ENCODE measurements at places on chromosomes 12 and 14.

DNA sequence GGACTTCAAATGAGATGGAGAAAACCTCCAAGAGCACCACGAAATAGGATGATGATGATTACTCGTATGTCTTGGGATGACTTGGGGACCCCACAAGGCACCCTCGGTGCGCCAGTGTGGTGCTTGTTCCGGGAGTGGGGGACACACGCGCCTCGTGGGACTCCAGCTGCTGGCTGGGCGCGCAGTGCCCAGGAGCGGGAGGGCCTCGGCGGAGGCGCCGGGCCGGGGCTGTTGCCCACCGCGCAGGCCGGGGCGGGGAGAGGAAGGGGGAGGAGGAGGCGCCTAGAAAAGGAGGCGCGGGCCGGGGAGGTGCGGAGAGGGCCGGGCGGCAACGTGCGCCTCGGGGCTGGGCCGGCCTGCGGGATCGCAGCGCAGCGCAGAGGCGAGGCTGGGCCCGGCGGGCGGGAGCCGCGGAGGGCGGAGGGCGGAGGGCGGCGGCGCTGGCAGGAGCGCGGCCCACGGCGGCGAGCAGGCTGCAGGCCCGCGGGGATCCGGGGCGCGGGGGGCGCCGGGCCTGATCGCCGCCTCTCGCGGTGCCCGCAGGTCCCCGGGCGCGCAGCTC is at the start of gene RFLNA:
TSS of gene RFLNA (plus strand) at position 314 of the 562 bp plus-strand sequence. CDS start 337 bp downstream, outside the sequence.
- no peak for DNase-seq

DNA sequence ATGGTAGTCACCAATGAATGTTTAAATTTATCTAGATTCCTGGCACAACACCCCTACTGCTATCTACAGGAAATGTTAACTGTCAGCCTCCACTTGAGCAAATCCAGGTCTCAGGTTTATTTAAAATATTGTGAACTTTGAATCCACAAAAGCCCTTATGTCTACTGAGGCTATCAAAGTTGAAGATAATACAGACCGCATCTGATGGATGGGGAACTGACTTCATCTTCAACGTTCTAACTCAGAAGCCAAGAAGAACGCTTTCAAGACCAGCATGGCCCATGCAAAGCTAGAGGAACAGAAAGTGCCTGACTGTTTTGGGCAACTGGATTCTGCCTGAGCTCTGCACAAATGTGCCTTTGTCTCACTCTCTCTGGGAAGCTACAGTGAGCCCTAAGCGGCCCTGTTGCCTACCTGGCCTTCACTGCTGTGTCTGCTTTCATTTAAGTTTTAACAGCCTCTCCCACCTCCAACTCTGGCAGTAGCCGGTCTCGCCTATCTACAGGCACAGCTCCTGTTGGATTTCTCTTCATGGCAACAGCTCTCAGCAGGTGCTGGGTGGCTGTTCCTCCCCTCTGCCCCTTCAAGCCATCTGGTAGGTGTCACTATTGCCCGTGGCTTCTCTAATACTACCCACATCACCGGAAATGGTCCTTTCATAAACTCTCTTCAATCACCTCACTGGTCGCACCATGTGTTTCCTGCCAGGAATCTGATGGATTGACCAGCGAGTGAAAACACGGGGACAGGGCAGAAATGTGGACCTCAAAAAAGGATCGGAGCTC is 112.1 kb upstream of the OVCH1 start:
- DNase-seq, result no peak

DNA sequence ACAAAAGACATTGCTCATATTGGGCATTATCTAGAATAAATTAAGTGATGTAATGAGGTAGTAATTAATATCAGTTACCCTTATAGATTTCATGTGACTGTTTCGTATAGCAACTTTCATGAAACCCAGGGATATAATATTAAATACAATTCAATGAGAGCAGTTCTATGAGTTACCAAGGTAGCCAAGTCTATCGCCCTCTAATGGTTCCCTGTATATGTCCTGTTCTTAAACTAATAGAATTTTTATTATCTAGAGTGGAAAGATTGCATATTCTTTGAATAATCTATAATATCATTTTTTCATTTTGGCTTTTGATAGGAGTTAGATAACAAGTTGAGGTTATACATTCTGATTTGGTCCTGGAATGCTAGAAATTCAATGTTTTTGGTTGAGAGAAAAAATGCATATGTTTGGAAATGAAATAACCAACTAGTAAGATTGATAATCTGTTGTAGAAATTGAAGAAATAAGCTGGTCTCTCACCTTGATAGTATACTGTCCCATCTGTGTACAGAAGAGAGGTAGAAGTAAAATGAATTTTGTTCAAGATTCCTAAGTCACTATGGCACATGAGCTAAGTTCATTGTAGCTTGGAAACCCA is 59.7 kb downstream of the SCFD1 start:
- DNase-seq, result no peak

DNA sequence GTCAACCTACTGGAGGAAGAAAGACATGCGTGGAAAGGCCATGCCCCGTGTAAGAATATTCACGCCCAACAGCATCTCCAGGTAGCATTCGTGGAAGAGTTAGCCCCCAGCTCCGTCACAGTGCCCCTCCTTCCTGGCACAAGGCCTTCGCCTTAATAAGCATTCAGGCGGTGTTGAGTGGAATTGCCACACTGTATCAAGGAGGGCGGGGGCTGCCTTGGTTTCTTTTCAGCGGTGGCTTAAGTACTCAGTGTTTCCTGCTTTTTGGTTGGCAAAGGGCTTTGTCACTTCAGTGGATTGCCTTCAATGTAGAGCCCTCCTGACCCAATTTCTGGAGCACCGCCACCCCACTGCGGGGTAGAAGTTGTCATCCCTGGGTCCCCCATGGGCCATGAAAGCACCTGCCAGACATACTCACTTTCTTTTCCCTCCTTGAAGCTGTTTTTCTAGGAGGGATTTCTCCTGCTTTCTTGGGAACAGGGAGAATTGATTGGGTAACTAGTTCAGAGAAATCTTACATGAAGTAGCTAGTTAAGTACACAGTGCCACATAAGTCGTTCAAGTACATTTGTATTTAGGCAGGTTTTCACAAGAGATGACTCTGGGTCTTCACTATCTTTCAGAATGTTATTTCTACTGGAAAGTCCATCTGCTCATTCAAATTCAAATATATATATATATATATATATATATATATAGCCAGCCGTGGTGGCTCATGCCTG is 65.5 kb upstream of the STON2 start:
- no peak for DNase-seq

GRCh38 chr12:14921218-14921617 is 17.1 kb downstream of the ERP27 start:
- DNase-seq, result no peak

GRCh38 chr14:80933282-80933681 is 8.3 kb downstream of the CEP128 start:
- no peak for DNase-seq

DNA sequence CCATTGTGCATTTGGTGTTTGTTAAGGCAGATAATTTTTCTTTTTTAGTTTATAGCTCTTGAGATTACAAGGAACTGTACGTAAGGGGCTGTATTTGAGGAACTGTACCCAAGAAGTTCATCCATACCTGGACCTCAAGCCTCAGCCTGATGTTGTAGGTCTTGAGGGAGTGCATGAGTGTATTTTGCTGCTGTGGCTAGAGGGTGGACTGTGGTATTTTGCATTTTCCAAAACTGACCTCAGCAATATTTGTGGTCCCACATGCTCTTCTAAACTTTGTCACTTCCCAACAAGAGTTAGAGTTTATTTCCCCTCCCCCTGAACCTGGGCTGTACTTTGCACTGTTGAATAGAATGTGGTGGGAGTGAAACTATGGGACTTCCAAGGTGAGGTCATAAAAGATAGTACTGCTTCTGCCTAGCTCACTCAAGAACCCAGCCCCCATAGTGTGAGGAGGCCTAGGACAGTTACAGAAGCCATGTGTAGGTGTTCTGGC is 42.2 kb upstream of the FBXO33 start:
- no peak for DNase-seq

- no peak for DNase-seq
Observed at GRCh38 chr14:24254630-24255392, 8.2 kb downstream of the TGM1 start.

DNA sequence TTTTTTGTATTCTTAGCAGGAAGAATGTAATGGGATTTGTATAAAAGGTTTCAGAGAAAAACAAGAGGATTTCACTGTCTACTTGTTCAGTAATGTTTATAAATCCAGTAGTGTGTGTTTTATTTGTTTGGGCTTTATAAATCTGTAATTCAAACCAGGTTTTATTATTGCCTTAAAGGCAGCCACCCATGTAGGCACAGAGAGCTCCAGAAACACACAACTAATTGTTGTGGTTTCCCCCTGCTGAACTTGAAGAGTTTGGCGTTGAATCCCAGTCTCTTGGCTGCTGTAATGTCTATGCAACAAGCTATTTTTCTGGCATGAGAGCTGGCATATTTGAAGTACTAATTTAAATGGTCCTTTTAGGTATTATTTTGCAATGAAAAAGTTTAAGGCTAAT is 63.4 kb upstream of the SLCO1C1 start:
- no peak for DNase-seq

- DNase-seq, result no peak
Observed at GRCh38 chr14:64849940-64850339, 29.8 kb downstream of the SPTB start.

- no peak for DNase-seq
Observed at GRCh38 chr12:71135077-71135811, 22.6 kb downstream of the TSPAN8 start.

GRCh38 chr14:95365401-95365800 is 45.7 kb upstream of the CLMN start:
- no peak for DNase-seq

DNA sequence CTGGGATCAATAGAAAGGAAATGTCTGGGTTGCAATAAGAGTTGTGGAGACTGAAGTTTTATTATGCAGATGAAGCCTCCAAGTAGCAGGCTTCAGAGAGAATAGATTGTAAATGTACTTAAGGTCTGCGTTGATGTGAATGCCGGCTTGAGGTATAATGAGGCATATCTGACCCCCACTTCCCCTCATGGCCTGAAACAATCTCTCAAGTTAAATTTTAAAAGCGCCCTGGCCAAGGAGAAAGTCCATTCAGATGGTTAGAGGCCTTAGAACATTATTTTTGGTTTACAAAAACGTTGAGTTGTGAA is 28.3 kb upstream of the HIGD1C start:
- no peak for DNase-seq

DNA sequence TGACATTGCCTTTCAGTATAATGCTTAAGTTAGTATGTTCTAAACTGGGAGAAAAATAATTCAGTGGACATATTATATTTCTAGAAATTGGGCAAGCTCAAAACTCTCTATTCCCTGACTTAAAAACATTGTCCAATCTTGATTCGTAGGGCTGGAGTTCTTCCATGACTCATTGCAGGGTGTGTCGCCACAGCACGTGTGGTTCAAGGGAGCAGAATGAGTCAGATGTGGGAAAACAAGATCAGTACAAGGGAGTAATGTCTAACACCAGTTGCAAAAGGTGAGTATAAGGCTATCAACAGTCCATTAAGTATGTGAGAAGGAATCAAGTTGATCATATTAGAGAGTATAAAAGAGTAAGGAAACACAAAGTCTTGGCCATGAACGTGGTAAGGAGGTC is 887.0 kb downstream of the TMTC2 start:
- DNase-seq, result no peak

- no peak for DNase-seq
Observed at GRCh38 chr14:50979941-50980850, 35.9 kb upstream of the PYGL start.

DNA sequence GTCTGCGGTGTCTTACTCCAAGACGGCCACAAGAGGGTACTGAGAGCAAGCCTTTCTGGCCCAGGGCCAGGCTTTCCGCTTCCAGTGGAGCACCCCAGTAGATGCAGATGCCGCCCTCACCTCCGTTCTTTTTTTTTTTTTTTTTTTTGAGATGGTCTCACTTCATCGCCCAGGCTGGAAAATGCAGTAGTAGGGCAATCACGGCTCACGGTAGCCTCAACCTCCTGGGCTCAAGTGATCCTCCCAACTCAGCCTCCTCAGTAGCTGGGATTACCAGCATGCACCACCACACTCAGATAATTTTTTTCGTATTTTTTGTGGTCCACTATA is 5.6 kb upstream of the LBHD2 start:
- DNase-seq, result peak; percentile 78

DNA sequence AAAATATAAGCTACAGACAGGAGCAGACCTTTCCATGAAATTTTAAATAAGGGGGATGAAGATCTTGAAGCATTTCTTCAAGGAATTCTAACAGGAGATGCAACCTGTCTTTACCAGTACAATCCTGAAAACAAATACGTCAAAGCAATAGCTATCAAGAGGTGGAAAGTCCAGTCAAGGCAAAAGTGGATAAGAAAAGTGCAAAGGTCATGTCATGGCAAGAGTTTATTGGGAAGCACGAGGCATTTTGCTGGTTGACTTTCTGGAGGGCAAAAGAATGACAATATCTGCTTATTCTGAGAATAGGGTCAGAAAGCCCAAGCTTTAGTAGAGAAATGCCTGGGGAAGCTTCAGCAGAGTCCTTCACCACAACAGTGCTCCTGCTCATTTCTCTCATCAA is 34.3 kb upstream of the PRB4 start:
- no peak for DNase-seq

- no peak for DNase-seq
Observed at GRCh38 chr12:48986720-48987291, 8.7 kb downstream of the WNT1 start.

GRCh38 chr12:96211988-96212387 is 17.8 kb downstream of the ELK3 start:
- no peak for DNase-seq
